ENCODE measurements at places on chromosomes 13 and 19. TPM values are rescaled to one million over a fixed set of nuclear protein-coding genes. Genes with fewer than 3 reads are reported as not detected.

The KLK14 gene
- total RNA-seq, result not detected

The ZFP14 gene
- 4.2 TPM for total RNA-seq

The MISP3 gene
- 0.52 TPM for total RNA-seq

GRCh38 chr13:26629260-26629825, 71.9 kb downstream of the WASF3 start:
- peak; percentile 9 for DNase-seq

DNA sequence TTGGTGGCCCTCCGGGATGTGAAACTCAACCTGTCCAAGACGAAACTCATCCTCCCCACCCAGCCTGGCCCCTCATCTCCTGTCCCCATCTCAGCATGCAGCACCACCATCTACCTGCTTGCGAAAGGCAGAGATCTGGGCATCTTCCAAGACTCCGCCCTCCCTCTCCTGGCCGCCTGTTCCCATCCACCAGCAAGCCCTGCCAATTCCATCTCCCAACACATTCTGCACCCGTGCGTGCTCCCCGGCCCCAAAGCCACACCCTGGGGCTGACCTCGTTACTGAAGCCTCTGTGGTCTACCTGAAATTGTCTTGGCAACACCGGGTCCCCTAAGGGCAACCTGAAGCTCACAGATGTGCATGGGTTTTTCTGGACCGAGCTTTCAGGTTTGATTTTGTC, 13.2 kb upstream of the CAMSAP3 start:
- peak; percentile 28 for DNase-seq

DNA sequence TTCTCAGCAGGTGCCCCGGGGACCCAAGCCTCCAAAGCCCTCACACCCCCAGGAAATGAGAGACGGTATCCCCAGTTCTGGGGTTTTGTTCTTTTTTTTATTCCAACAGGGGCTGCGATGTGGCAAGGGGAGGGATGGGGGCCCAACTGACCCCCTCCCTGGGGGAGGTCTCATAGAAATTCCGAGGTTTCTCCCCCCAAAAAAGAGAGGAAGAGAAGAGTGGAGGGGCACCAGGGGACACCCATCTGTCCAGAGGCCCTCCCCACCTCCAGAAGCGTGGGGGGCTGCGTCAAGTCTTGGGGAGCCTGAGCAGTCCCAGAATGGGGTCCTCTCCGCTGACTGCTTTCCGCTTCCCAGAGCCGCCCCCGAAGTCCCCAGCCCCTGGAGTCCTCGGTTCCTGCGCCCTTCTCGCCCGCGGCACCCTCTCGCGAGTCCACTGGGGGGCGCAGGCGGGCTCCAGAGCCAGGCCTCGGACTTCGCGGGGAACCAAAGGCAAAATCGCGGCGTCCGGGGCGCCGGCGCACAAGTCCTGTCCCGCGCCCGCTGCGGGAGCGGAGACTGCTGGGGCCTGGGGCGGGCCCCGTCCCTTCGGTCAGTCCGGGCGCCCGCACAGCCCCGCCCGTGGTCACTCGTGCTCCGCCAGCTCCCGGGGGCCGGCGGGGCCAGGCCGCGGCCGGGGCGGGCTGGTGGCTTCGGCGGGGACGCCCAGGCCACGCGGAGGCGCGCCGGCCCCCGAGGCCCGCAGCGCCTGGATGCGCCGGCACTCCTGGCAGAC, 4.4 kb upstream of the ATP1A3 start:
- DNase-seq, result peak; percentile 95

DNA sequence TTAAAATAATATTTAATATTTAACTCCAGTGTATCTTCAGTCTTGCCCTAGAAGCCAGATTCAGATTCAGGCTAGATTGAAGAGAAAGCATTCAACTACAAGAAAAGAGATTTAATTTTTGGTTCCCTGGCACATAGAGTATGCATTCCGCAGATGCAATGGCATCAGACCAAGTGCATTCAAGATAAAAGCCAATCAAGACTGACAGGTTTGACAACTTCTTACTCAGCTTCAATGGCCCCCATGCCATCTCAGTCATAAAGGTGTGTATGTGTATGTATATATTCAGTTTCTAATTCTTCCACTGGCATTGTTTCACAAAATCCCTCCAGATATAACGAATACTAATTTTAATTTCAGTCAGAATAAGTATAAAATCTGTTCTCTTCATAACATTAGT, 650.8 kb upstream of the GPC6 start:
- no peak for DNase-seq

GRCh38 chr13:109840201-109840892, 54.0 kb upstream of the IRS2 start:
- no peak for DNase-seq
